ENCODE measurements at places on chromosomes 11 and 22.
A peak's percentile ranks its signal among the peaks of the same experiment; 100 is the strongest.

GRCh38 chr11:121348220-121348875, 55.8 kb downstream of the SC5D start:
- DNase-seq, result no peak

DNA sequence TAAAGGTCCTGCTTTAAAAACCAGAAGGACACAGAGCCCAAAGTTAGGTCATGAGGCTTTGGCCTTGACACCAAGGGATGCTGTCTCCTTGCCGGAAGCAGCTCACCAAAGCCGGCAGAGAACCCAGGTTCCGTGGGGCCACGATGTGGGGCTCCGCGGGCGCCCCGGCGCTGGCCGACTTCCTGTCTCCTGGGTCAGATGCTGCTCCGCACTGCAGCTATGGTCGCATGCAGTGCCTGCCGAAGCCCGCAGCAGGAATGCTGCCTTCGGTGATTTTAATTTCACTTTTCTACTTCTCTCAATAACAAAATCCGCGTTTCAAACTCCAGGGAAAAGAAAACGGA, 454 bp upstream of the OTUB1 start:
- no peak for DNase-seq

- no peak for DNase-seq
These were observed 46.1 kb downstream of the ARFGAP2 start for GRCh38 chr11:47130543-47130942.

DNA sequence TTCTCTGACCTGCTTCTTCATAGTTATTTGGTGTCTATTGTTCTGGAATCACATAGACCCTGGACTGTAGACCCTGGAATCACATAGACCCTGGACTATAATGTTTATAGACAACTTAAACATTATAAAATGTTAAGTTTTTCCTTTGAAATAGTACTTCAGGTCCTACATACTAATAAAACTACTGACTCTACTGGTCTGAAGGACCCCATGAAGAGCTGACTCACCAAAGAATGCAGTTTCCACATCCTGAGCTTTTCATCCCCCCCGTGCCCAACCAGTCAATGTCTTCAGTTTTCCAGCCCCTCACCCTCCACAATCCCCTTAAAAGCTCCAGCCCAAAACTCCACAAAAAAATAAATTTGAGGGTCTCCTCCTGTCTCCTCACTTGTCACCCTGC, 6.6 kb upstream of the PLEKHA7 start:
- no peak for DNase-seq

DNA sequence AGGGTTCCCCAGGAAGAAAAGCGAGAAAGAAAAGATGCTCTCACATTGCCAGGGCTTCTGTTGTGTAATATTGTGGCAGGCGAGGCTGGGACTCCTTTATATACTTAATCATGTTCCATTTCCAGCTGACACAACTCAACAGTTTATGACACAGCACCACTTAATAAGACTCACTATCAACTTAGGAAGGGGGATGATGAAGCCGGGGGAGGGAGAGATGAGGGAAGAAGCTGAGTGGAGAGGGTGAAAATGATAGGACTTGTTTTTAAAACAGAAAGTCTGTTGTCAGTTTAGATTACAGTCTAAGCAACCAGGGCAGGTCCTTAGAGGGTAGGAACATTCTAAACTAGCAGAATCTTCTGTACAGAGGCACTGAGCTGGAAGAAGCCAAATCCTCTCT, 397.0 kb downstream of the NXPE2 start:
- DNase-seq, result no peak

DNA sequence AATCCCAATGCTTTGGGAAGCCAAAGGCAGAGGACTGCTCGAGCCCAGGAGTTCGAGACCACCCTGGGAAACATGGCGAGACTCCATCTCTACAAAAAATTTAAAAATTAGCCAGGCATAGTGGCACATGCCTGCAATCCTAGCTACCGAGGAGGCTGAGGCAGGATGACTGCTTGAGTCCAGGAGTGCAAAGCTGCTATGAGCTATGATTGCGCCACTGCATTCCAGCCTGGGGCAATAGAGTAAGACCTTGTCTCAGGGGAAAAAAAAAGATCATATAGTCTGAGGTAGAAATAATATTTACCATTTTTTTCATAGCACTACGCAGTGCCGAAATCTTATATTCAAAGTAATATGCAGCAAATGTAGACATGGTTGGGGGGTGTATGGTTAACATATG, 47.8 kb downstream of the MRTFA start:
- DNase-seq, result no peak

DNA sequence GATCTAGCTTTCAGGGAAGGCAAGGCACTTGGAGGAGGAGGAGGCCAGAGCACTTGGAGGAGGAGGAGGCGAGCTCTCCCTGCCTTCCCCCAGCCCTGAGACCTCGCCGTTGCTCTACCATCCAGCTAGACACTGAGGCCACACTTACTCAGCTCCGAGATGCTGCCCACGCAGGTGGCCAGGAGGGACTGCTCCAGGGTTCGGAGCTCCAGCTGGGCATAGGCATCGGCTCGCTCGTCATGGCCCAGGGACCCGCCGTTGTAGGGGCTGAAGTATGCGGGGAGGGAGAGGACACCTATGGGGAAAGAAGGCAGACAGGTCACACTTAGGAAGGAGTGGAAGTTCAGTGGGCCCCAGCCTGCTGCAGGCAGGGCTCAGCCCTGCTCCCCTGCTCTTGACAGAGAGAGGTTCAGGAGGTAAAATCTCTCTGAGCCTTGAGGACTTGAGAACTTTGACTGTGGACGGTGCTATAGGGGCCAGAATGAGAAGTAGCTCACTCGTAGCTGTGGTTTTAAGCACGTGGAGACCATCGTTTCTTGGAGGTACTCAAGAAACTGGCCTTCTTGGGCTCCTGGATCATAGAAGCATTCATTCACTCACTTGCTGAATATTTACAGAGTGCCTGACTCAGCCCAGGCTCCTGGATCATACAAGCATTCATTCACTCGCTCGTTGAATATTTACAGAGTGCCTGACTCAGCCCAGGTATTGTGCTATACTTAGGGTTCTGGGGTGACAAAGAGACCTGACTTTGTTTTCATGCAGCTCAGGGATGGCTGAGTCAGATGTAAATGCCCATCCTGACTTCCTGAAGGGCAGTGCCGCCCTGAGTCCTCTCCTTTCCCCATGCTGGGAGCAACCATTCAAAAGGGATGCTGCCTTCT, 99.2 kb downstream of the NAT10 start:
- peak; percentile 84 for DNase-seq

GRCh38 chr11:117750916-117751662, 45.9 kb downstream of the DSCAML1 start:
- DNase-seq, result no peak

- DNase-seq, result no peak
These were observed 216.5 kb downstream of the DYNC2H1 start for GRCh38 chr11:103325686-103326069.

DNA sequence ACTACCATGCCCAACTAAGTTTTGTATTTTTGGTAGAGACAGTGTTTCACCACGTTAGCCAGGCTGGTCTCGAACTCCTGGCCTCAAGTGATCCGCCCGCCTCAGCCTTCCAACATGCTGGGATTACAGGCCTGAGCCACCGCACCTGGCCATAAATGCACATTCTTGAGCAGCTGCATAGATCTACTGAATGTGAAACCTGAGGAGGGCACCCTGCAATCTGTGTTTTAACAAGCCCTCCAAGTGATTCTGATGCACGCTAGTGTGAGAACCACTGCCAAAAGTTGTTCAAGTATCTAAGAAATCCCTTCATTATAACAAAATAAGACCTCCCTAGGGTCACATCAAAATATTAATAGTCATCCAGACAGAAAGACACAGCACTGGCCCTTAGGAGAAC, 89.3 kb downstream of the RDX start:
- DNase-seq, result no peak

DNA sequence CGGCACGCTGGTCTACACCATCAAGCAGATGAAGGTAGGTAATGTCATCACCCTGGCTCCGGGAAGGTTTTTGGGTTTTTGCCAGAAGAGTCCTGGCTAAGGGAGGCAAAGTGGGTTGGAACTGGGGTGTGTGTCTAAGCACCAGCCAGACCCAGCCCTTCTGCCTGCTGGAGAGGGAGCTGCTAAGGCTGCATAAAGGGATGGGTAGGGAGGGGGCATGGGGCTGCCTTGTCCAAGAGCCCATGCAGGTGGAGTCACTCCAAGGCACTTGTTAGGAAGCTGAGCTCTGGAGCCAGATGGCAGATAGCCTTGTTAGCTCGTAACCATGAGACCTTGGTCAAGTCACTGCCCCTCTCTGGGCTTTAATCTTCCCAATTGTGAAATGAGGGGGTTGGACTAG, 48.0 kb downstream of the TIMP3 start:
- DNase-seq, result no peak

DNA sequence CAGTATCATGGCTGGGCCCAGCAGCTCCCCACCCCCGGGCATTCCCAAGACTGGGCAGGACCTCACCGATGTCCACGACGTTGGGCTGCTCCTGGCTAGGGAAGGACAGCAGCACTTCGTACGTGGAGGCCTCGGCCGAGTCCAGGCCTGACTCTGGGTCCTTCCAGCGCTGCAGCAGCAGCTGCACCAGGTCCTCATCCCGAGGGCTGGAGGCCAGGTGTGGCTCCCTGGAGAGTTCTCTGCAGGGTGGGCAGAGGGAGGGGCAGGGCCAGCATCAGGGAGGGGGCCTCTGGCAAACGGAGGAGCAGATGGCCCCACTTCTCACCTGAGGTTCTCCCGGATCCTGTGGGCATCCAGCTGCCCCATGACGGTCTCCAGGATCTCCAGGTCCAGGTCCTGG, 341 bp downstream of the NAALADL1 start:
- no peak for DNase-seq

DNA sequence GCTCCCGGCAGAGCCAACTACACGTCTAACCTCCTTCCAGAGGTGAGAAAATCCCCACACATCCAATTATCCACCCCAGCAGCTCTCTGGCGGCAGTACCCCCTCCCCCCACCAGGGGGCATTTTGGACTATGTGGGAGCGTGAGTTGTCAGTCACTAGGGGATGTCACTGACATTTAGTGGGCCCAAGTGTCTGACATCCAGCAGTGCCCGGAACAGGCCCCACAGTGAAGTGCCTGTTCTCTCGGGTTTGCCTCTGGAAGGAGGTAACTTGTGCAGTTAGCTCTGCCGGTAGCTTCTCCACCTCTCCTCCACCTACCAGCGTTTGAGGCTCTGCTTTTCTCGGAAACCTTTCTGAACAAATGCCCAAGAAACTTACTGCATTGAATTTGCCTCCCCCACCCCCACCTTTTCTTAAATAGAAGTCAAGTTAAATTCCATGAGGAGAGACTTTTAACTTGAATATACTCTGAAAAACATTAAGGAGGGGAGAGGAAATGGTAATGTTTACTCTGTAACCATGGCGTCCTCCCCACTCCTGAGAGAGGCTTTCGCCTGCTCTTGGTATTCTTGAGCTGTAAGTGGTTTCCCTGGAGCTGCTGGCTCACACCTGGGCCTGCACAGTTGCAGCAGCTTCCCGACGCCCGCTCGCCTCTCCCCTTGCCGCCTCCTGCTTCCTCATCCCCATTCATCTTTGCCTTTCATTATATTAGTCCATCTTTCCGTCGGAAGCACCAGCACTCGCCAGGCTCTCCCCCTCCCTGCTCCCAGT, 112.8 kb downstream of the WNT7B start:
- no peak for DNase-seq

- DNase-seq, result peak; percentile 57
These were observed 7.4 kb upstream of the PMM1 start for GRCh38 chr22:41596776-41597634.

DNA sequence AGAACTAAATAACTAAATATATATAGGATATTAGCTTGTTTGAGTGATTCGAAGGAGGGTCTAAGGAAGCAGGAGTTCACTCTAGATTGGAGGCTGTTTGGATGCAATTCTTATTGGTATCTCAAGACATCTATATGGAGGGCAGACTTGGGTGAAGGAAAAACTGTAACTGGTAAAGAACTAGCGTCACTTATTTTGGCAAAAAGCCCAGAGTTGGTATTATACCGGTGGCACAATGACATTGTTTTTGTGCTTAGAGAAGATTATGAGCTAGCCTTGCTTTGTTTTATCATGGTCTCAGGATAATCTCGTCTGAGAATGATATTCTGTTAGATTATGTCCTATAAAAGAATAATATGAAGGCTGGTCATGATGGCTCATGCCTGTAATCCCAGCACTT, 6.0 kb upstream of the SLC35F2 start:
- DNase-seq, result no peak

DNA sequence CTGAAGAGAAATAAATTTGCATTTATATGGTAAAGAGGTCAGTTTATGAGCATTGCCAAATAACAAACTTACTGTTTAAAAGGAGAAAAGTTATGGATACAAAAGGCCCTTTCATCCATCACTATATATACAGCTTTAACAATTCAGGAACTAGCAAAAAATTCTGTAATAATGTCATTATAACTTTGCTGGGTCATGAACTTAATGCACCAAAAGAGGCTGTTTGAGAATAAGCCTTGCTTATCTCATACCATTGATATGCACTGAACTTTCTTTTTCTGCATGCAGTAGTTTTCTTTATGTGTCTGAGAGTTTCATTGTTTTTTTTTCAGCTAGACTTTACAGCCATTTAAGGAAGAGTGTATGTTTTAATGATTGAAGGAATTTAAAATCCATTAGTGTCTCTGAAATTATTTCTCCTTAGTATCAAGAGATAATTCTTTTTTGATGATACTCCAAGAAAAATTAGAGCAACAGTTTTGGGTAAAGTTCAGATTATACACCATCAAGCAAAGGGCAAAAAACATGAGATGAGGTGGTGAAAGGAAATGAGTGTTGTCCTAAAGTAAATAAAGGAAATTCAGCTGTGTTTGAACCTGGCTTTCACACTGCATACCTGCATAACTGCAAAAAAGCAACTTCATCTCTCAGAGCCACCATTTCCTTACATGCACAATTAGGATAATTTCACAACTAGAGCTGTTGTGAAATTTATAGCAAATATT, 188.2 kb upstream of the ANO3 start:
- DNase-seq, result no peak

DNA sequence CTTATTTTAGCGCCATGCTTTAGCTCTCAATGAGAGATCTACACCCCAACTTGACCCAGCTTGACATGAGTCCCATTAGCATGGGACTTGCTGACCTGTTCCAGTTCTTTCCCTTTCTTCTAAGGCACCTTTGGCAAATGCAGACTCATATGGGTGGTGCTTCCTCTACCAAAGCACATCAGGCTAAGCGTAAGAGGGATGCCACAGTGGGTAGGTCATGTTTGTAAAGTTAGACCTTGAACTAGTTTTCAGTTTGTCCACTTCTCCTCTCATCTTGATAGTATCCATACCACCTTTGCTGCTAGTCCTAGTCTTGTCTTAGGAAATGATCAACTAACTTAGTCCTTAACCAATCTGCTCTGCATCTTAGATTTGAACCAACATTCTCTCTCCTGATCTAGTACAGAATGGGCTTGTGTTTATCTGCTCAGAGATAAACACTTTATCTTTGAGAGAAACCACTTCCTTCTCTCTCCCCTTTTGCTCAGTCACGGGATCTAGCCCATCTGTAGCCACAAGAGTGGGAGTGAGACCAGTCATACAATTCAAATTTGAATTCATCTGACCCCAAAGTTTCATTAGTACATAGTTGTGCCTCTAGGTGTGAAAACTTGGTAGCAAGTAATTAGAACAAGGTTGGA, 72.1 kb upstream of the CD44 start:
- DNase-seq, result no peak
